Right ventricle myocardium inferior (tissue), 1 donor: ENCODE measurements at places on chromosomes 16 and 17. TPM values are rescaled to one million over a fixed set of nuclear protein-coding genes. Genes with fewer than 3 reads are reported as not detected.

DNA sequence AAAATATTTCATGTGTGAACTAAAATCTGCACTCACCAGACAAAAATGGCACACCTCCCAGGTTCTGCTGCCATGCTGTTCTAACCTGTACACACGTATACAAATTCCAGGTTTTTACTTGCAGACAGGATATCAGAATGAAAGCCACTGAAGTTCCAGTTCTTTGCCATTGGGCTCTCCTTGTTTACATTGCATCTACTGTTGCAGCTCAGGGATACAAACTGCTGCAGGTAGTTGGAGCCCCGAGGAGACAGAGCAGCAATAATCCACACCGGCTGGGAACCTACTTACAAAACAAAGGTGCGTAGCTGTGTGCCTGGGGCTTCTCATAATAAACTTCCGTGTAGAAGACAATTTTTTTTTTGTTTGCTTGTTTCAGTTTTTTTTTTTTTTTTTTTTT, 59.6 kb downstream of the HAPSTR1 start:
- DNase-seq, result no peak

DNA sequence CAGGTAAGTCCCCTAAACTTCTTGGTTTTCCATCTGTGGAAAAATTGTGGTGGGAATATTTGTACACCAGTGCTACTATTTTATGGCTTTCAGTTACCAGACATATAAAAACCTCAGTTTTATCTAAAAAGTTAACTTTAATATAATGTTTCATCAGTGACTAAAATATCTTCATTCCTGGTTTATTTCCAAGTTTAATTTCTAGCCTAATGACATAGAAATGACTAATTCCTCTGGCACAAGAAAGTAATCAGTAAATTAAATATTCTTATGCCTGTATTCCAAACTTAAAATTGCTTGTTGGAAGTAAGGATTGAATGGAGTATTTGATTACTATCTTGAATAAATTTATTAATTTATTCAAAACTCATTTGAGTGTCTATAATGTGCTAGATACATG, 757.0 kb downstream of the CDH11 start:
- DNase-seq, result no peak

- DNase-seq, result no peak
These were observed 1755.9 kb downstream of the TP53TG3F start for GRCh38 chr16:35215287-35215686.

DNA sequence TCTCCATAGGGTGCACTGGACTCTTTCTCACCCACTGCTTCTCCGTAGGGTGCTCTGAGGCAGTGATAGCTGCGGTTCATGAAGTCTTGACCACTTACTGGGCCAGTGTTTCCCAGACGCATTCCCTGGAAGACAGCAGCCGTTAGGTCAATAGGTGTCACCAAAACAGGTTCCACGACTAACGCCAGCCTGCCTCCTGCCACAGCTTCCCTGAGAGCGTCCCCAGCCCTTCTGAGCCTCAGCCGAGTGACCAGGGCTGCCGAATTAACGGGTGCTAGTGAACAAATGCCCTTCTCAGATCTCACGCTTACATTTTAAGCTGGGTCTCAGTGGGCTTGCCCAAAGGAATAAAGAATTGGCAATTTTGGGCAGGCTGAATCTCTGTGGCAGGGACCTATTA, 188.7 kb upstream of the TNRC6C start:
- DNase-seq, result no peak

KRTAP4-5 gene
- not detected for total RNA-seq

ALDH3A1 gene
- total RNA-seq, result not detected

PTX4 gene
- not detected for total RNA-seq

DNA sequence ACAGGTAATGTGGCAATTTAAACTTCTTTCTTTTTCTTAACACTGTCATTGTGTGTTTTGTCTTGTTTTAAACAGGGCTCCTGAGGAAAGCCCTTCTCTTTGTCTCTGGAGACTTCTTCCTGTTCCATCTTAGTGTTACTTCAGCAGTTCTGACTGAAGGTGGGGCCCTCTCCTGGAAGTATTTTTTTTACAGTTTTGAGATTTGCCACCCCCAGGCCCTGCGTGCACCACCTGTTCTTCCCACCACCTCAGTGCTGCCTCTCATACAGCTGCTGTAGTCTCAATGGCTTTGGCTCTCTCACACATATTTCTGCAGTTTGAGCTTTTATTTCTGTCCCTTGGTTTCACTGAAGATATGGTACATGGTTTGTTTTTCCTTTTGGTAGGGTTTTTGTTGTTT, 52.5 kb upstream of the ALDH3A1 start:
- DNase-seq, result no peak

PYCARD gene
- 9.1 TPM for total RNA-seq

- DNase-seq, result no peak
These were observed 1.6 kb upstream of the SMARCD2 start for GRCh38 chr17:63843910-63844677.

- peak; percentile 51 for DNase-seq
These were observed 434 bp downstream of the CEMP1 start for GRCh38 chr16:2530629-2531318.

KRT33A gene
- not detected for total RNA-seq

CACNG4 gene
- total RNA-seq, result not detected

DNA sequence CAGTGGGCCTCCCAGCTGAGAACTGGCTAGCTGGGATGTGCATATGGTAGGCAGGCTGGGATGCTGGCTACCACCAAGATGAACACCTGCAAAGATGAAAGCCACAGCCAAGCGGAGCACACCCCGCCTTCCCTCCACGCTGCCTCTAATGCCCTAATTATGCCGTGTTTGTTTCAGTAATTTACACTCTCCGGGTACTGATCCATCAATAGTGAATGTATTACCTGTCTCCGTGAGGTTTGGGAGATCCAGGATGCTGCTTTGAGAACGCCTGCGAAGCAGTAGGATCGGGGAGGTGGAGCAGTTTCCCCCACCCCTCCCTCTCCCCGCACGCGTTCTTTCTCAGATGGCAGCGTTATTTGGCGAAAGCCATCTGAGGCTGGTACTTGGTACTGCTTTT, 28.9 kb upstream of the GSE1 start:
- no peak for DNase-seq

CFAP119 gene
- total RNA-seq, result 0.89 TPM

MRPL28 gene
- 83.1 TPM for total RNA-seq

GRCh38 chr17:32869345-32870026, 7.4 kb downstream of the MYO1D start:
- DNase-seq, result no peak

DNA sequence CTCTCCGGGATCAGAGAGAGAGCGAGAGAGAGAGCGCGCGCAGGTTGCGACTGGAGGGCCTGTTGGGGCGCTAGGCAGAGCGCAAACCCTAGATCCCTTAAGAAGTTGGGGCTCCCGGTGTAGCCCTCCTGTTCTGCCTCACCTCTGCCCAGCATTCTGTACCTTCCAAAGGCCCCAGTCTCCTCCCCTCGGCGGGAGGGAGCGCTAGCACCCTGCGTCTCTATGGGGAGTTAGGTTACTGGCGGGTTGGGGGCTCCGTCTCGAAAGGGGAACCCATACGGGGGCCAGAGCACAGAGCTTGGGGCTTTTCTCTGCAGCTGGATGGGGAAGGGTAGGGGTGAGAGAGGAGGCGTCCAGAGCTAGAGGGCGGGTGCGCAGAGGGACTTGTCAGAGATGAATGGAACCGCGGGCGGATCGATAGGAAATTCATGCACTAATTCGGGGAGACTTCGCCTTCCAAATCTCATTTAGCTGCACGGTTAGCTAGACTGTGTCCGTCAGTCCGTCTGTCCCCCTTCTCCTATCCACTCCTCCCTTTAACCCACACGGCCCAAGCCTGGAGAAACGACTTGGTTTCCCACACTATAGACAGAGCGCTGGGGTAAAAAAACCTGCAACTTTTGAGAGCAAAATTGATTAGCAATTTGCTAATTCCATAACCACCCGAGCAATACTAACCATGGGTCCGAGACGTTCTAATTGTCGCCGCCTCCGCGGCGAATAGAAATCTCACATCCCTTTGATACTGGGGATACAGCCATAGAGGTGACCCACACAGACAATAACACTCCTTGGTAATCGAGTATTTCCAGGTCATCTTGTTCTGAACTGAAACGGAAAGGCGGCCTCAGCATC, 693 bp upstream of the HOXB4 start:
- DNase-seq, result no peak

DNA sequence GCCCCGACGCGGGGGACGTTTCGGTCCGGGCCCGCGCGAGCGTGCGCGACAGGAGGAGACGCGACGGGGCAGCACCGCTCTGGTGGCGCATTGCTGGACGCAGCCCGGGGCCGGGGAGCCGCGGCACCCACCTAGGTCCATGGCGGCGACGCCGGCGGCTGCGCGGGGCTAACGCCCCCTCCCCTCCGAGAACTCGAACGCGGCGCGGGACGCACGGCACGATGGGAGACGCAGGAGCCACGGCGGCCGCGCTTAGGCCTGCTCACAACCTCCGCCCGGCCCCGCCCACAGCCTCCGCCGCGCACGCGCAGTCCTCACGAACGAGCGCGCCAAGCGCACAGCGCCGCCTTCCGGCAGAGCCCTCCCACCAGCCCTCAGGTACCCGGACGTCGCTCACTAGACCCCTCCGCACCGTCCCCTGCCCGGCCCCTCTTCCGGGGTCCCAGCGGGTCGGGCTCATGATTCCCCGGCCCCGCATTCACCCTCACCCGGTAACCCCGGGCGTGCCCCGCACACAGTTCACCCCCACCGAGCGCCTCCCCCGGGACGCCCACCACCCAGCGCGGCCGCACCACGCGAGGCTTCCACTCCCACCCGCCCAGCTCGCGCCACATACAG, at the start of gene GEMIN4:
Gene GEMIN4, minus strand, starts transcription at position 263 of the 618 bp plus-strand sequence. Its CDS starts 122 bp downstream, at position 141.
- DNase-seq, result peak; percentile 98

GRCh38 chr16:55809851-55810250, 23.0 kb downstream of the CES1 start:
- DNase-seq, result no peak

DNA sequence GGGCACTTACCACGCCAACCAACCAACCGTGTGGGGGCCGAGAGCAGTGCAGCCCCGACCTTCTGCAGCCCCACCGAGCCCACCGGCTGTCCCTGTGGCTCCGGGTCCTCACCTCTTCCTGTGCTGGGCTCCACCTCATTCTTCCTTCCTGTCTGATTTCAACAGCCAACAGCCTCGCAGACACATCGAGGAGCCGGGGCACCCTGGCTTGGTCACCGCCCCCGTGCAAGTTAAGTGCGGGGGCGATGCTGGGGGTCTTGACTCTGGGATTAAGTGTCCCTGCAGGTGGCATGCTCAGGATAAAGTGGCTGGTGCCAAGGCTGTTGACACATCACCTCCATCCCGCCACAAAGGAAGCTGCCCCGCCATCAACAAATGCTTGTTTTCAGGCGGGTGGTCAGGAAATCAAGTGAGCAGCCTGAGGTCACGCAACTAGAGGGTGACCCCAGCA, at the start of gene NLRC3:
Gene NLRC3, minus strand, starts transcription at position 102 of the 451 bp plus-strand sequence. CDS start 12,367 bp downstream, outside the sequence.
- no peak for DNase-seq
